Activated B cell treated with CpG ODN at 0.5 μM for 24 hours (primary cell): ENCODE measurements at places on chromosomes 4 and X. TPM values are rescaled to one million over a fixed set of nuclear protein-coding genes. Genes with fewer than 3 reads are reported as not detected.

Gene EIF2S3
- 281 and 314 TPM in 2 replicates for total RNA-seq

- no peaks in the 10 kb centered on the region for H3K27me3 ChIP-seq
- no peak for DNase-seq
- no peaks in the 10 kb centered on the region for H3K36me3 ChIP-seq
These were observed 8.7 kb upstream of the TMSB15C start for GRCh38 chrX:104084534-104085277.

- no peak for DNase-seq
- no peaks in the 10 kb centered on the region for H3K4me1 ChIP-seq
- peaks cover 10% of the 10 kb centered on the region for H3K27me3 ChIP-seq
- H3K27ac ChIP-seq: no peak overlapping the region
- H3K4me3 ChIP-seq: no peak overlapping the region
These were observed 231.1 kb upstream of the ARHGAP24 start for GRCh38 chr4:85243857-85244256.

GRCh38 chrX:10990418-10990817 lies 120.7 kb upstream of the HCCS start:
- no peak for DNase-seq
- H3K27ac ChIP-seq: no peak overlapping the region
- no peaks in the 10 kb centered on the region for H3K4me1 ChIP-seq
- H3K4me3 ChIP-seq: no peak overlapping the region
- no peaks in the 10 kb centered on the region for H3K36me3 ChIP-seq

- no peak overlapping the region for H3K4me3 ChIP-seq
- no peaks in the 10 kb centered on the region for H3K4me1 ChIP-seq
- no peak for DNase-seq
- H3K27ac ChIP-seq: no peak overlapping the region
- no peaks in the 10 kb centered on the region for H3K27me3 ChIP-seq
These were observed 51.7 kb downstream of the TMEM154 start for GRCh38 chr4:152628128-152628527.

DNA sequence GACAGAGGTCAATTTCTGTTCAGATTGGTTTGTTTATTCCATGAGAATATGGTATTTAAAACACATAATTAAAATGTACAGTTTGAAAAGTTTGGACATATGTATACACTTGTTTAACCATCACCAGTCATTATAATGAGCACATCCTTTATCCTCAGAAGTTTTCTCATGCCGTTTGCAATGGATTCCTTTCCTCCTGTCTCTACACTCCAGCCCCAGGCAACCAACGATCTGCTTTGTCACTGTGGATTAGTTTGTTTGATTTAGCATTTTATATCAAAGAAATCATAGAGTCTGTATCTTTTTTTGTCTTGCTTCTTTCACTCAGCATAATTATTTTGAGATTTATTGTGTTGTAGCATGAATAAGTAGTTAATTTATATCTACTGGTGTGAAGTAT lies 243.0 kb upstream of the TRAM1L1 start:
- H3K4me1 ChIP-seq: no peaks in the 10 kb centered on the region
- DNase-seq: no peak

Gene TMLHE
- total RNA-seq: 14.0 and 19.3 TPM in 2 replicates

- H3K27me3 ChIP-seq: no peaks in the 10 kb centered on the region
- DNase-seq: no peak
- no peak overlapping the region for H3K4me3 ChIP-seq
These were observed 71.8 kb upstream of the FHDC1 start for GRCh38 chr4:152864361-152864760.

DNA sequence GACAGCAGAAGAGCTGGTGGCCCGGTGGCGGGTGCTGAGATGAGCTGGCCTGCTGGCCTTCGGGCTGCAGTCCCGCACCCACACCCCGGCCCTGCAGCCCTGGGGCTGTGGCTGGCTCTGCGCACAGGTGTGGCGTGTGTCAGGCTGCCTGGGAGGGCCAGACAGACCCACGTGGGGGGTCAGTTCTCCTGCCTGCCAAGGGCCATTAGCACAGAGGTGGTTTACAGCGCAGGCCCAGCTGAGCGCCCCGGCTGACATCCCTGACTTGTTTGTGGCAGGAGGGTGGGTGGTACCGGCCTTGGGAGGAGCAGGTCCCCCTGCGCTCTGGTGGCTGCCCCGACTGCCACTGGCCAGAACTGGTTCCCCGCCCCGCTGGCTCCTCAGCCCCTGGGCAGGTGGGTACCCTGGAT lies 9.4 kb upstream of the HGFAC start:
- no peak for DNase-seq
- H3K36me3 ChIP-seq: no peaks in the 10 kb centered on the region
- H3K27ac ChIP-seq: no peak overlapping the region
- H3K27me3 ChIP-seq: no peaks in the 10 kb centered on the region
- no peaks in the 10 kb centered on the region for H3K4me1 ChIP-seq
- no peak overlapping the region for H3K4me3 ChIP-seq

- no peaks in the 10 kb centered on the region for H3K27me3 ChIP-seq
- no peak overlapping the region for H3K4me3 ChIP-seq
- no peaks in the 10 kb centered on the region for H3K4me1 ChIP-seq
- DNase-seq: no peak
- H3K36me3 ChIP-seq: no peaks in the 10 kb centered on the region
These were observed 834.2 kb downstream of the STPG2 start for GRCh38 chr4:97309121-97309520.

DNA sequence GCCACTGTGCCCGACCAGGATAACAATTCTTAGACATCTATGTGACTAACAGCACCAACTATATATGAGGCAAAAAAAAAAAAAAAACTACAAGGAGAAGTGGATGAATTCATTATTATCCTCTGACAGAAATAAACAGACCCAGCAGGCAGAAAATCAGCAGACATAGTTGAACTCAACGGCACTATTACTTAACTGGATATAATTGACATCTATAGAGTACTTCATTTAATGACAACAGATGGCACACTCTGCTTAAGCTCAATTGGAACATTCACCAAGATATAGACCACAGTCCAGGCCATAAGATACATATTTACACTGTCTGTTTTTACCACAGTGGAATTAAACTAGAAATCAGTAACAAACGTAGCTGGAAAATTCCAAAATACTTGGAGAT lies 13.3 kb downstream of the CLDN22 start:
- DNase-seq: no peak
- H3K36me3 ChIP-seq: no peaks in the 10 kb centered on the region
- peaks cover 2% of the 10 kb centered on the region for H3K27me3 ChIP-seq
